ENCODE measurements at places on chromosomes 2 and 18.

DNA sequence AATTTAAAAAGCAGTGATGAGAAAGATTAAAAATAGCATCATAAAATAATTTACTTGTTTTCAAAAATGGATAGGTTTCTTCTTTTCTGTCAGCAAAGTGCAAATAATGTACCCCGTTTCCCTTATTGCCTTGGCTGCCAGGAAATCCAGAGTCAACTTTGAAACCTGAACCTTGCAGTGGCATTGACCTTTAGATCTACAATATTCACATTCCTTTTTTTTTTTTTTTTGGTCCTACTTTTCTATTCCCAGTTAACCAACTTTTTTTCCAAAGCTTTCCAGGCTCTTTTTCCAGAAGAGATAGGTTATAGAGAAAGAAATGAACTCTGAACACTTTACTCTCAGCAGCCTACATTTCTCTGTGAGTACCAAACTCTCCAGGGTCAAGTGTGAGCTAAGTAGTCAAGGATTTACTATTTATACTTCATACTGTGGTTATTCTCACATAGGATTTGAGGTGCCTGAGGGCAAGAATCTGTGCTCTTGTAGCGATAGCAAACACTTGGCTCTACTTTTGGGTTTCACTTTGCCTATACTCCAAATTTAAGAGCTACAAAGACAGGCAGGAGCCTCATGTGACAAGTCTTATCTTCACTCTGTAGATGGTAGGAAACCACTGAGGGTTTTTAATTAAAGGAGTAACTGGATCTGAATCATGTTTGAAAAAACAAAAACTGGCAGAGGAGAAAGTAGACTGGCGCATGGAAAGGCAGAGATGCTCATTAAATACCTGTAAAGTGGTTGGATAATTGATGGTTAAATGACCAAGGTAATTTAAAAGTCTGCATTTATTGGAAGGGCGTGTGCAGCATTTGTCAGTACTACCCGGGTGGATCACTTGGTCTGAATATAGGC is 63.2 kb upstream of the TMEM17 start:
- no peak for DNase-seq

DNA sequence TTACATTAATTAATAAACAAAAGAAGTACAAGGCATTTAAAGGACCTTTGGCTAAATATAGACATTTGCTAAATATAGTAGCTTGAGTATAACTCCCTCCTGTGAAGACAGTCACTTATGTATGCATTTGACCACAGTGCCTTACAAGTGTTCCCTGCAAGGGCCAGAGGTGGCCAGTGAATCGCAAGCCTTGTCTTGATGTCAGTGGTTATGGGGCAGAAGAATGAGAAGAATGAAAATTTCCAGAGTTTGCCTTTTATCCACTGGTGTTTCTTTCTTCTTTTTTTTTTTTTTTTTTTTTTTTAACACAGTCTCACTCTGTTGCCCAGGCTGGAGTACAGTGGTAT is 1.8 kb downstream of the LRRFIP1 start:
- DNase-seq = no peak

DNA sequence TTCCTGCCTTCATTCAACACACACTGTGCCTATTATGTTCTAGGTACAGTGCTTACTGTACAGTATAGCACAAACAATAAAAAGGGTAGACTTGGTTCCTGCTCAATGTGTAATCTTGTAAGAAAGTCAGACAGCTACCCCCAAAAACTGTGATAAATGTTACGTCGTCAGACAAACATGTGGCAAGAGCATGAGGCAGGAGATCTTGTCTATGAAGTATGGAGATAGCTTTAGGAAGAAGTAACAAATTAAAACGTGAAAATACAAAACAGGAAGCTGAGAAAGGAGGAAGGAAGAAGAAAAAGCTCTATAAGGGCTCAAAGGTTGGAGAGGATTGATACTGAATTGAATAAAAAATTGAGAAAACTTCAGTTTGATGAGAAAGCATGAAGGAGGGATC is 276.2 kb upstream of the HNRNPA3 start:
- DNase-seq = peak; percentile 31

GRCh38 chr18:75783566-75784281 is 356.2 kb upstream of the SMIM21 start:
- DNase-seq = no peak

GRCh38 chr2:236659758-236660150 is 90.1 kb downstream of the ACKR3 start:
- no peak for DNase-seq

Measured in MV-4-11 (cell line).